ENCODE measurements at places on chromosomes 11 and 22. TPM values are rescaled to one million over a fixed set of nuclear protein-coding genes. Genes with fewer than 3 reads are reported as not detected.

DNA sequence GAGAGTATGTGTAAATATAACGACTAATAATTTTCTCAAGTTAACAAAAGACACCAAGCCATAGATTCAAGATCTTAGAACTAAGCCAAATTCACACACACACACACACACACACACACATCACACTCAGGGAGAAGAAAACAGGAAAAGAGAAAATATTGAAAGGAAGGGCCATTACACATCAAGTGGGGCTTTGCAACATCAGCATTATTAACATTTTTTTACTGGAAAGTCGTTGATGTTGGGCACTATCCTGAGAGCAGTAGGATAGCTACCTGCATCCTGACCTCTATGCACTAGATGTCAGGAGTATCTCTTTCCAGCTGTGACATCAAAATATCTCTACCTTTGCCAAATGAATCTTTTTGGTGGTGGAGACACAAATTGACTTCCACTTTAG lies 8.9 kb downstream of the OR5D16 start:
- no peak for DNase-seq

- DNase-seq: no peak
These were observed 34.9 kb downstream of the BLID start for GRCh38 chr11:122081073-122081472.

DNA sequence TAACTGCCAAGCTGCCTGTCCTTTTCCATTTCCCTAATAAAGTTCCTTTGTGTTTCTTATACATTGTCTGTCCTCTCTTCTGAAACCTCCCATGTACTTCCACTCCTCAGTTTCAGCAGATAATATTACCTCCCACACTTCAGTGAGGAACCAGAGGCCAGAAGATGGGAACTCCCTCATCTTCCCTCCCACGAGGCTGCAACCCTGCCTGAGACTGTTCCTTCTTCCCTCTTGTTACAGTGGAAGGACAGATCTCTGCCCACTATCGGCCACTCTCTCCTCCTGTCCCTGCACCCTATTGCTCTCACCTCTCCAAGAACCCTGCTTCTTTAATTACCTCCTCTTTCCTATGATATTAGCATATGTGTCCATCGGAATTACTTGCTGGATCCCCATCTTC lies 38.1 kb upstream of the SWAP70 start:
- no peak for DNase-seq

- no peak for DNase-seq
These were observed 10.2 kb downstream of the PHF5A start for GRCh38 chr22:41458161-41458728.

DNA sequence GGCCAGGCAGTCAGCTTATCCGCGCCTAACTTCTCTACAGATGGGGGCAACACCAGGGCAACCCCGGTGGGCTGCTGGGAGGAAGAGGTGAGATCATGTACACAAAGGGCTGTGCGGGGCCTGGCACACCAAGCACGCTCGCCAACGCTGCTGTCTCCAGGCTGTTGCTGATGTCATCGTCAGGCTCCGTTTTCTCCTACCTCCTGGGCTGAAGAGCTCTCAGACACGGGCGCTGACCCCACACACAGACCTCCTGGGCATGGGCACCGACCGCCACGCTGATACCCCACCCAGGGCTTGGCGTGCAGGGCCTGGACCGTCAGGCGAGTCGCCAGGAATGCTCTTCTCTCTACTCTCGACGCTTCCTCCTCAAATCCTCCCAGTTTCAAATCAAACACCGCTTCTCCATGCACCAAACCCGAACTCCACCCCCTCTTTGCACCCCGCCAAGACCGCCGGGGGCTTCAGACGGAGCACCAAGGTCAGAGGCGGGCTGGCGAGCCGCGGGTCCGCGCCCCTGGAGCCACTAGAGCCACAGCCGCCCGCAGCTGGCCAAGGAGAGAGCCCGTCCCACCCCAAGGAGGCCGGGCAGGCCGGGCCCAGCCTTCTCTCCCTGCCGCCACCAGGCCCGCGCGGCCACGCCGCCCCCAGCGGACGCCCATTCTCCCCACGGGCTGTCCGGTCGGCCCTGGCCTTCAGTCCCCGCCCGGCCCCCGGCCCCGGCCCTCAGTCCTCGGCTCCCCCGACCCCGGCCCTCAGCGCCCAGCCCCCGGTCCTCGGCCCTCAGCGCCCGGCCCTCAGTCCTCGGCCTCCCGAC lies 772 bp downstream of the SBF1 start:
- no peak for DNase-seq

GRCh38 chr11:61496602-61497400 lies 11.7 kb upstream of the LRRC10B start:
- DNase-seq: no peak

The OR2AT4 gene
- total RNA-seq: not detected

All from uterus (tissue), 4 donors.